ENCODE measurements at places on chromosomes 2 and 18.

GRCh38 chr2:210556329-210556980 is at the start of gene CPS1:
Gene CPS1 (plus strand): TSS chr2:210556599. CDS start chr2:210556734, 135 bp downstream.
- DNase-seq, result no peak

DNA sequence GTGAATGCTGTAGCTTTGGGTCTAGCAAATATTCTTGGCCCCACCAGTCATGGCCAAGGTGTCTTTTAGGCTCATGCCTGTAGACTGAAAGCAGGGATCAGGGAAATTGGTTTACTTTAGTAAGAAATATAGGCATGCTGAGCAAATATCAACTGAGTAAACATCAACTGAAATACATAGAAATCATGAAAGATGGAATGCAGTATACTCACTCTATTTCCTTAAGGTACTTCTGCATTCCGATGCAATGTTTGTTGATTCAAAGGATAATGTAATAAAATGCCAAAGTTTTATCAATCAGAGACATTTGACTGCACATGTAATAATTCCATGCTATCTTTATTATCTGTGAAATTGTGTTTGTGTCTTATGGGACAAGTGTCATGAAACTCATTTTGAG is 19.6 kb upstream of the IL1R1 start:
- no peak for DNase-seq

DNA sequence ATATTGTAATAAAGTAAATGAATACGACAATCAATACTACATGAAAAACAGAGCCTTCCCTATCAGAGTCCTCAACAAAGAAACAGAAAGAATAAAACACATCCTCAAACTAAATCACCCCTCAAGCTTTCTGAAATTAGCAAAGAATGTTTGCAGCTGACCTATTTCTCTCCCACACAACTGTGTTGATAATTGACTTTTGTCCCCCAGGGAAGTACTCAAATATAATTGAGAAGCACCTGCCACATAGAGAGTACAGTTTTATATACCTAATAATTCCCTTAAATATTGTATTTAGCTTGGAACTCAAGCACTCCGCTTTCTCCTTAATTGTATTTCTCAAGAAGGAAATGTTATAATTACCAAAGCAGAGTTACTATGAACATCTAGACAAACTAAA is 12.6 kb downstream of the CACNB4 start:
- DNase-seq, result no peak

- DNase-seq, result no peak
These were observed 84.7 kb upstream of the TMEM200C start for GRCh38 chr18:5979971-5980457.

- DNase-seq, result no peak
These were observed 4.0 kb downstream of the PDE1A start for GRCh38 chr2:182422864-182423263.

DNA sequence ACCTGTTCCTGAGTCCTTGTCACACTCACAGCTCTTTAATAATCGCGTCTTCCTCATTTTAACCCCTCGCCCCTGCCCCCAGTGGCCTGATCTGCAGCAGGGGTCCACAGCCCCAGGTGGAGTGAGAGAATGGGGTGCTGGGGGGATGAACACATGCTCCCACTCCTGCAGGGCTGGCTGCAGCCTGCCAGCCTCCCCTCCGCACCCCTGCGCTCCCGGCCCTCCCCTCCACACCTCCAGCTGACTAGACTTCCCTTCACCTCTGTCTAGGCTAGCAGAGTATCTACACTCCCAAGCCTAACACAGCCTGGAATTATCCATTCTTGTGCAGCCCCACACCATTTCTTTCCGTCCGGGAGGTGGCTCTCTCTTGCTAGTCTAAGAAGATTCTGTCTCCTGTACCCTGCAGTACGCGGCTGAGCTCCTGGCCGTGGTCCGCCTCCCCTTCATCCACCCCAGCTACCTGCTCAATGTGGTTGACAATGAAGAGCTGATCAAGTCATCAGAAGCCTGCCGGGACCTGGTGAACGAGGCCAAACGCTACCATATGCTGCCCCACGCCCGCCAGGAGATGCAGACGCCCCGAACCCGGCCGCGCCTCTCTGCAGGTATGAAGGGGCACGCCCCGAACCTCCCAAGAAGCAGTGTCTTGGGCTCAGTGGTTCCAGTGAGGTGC is 231.6 kb downstream of the ATAD2B start:
- DNase-seq, result no peak

GRCh38 chr2:17309741-17310339 is 208.4 kb downstream of the RAD51AP2 start:
- DNase-seq, result peak; percentile 1

GRCh38 chr2:239327536-239328350 is 73.1 kb downstream of the HDAC4 start:
- DNase-seq, result no peak

DNA sequence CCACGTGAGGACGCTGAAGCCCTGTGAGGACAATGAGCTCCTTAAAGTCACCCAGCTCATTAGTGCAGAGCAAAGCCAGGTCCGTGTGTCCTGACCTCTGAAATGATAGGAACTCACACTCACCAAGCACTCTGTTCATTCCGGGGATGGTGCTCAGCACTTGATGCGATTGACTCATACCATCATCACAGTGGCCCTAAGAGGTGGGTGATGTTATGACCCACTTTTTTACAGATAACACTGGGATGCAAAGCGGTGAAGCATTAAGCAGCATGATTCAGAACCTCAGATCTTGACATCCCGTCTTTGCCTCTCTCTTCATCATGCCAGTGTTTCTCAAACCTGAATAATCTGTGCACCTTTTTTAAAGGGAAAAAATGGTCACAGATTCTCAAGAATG is 234.8 kb downstream of the ALPK2 start:
- no peak for DNase-seq

DNA sequence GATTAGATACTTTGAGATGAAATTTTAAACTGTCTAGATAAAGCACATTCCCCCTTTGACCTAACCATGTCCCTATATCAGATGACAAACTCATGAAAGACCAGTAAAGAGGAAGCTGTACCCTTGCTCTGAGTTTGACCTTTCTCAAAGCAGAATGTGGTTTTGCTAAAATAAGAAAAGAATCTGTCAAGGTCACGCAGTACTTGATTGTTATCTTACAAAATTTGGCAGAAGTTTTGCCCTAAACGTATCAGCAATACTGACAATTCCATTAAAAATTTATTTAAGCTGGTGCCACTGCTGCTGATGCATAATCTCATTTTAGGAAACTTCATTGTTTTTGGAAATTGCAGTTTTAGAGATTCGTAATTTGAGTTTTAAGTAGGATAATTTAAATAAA is 31.2 kb upstream of the GALM start:
- no peak for DNase-seq

- DNase-seq, result no peak
These were observed 1.6 kb downstream of the TSHZ1 start for GRCh38 chr18:75211953-75212750.

DNA sequence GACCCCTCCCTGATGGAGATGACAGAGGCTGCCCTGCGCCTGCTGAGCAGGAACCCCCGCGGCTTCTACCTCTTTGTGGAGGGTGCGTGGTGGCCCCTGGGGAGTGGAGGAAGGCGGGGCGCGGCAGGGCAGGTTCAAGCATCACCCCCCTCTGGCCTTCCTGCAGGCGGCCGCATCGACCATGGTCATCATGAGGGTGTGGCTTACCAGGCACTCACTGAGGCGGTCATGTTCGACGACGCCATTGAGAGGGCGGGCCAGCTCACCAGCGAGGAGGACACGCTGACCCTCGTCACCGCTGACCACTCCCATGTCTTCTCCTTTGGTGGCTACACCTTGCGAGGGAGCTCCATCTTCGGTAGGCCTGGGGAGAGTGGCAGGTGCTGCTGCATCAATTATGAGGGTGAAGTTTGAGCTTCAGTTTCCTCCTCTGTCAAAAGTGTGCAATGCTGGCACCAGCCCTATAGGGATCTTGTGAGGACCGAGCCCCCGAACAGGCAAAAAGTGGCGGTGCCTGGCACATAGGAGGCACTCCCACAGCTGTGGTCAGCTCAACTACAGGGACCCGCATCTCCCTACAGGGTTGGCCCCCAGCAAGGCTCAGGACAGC is 2.2 kb downstream of the ALPI start:
- no peak for DNase-seq

DNA sequence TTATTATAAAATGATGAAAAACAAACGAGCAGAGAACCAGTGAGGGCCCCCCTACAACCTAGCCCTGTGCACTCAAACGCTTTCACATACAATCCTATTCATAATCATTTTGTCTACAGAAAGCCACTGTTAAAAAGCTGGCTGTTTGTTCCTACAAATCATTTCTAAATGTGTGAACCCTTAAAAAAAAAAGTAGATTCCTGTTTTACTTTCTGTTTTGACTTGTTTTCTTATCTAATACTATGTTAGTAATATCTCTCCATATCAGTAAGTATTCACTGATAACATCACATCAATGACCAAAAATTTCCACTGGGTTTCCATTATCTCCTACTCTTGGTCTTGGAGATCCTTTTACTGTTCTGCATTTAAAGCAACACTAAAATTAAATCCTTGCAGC is 128.8 kb upstream of the TTC39C start:
- no peak for DNase-seq

- DNase-seq, result no peak
These were observed 48.7 kb upstream of the MSH2 start for GRCh38 chr2:47354013-47354847.

GRCh38 chr18:73614812-73615211 is 532.8 kb downstream of the FBXO15 start:
- DNase-seq, result no peak

DNA sequence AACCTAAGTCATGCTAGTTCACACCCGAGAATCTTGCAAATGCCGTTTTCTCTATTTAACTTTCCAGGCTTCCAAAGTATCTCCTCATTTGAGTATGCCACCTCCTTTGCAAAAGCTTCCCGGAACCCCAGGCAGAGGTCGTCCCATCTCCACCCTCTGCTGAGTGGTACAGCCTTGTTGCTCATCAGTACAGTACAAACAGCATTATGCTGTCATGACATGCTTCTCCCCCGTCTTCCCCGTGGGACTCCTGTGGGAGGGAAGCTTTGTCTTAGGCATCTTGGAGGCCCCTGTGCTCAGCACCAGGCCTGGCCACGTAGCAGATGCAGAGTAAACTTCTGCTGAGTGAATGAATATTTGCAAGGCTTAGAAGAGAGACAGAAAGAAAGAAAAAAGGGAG is 102.7 kb downstream of the CDCA7 start:
- no peak for DNase-seq

- DNase-seq, result no peak
These were observed 275 bp downstream of the HOXD8 start for GRCh38 chr2:176129813-176130146.

GRCh38 chr2:233832414-233832813 is 21.9 kb downstream of the HJURP start:
- DNase-seq, result no peak

GRCh38 chr2:101976891-101977290 is 14.9 kb upstream of the IL1R2 start:
- no peak for DNase-seq

GRCh38 chr2:81078631-81079030 is 774.1 kb upstream of the LRRTM1 start:
- no peak for DNase-seq

- DNase-seq, result no peak
These were observed 43.7 kb upstream of the SLC35G4 start for GRCh38 chr18:11565716-11566115.

GRCh38 chr2:218257390-218257981 is 3.3 kb upstream of the GPBAR1 start:
- DNase-seq, result peak; percentile 24

DNA sequence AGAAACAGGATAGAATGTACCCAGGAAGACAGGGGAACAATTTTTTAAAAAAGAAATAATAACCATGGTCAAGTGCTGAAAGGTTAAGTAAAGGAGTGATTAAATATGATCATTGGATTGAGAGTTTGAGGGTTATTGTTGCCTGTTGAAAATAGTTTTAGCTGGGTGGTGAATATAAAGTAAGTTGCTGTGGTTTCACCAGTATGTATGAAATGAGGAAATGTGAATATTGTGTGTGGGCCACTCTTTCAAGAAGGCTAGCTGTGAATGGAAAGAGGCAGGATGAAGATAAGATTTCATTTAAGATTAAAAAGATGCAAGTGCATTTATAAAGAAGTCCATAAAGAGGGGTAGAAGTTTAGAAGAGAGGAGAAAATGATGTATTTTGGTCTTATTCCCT is 53.8 kb downstream of the GULP1 start:
- DNase-seq, result no peak

DNA sequence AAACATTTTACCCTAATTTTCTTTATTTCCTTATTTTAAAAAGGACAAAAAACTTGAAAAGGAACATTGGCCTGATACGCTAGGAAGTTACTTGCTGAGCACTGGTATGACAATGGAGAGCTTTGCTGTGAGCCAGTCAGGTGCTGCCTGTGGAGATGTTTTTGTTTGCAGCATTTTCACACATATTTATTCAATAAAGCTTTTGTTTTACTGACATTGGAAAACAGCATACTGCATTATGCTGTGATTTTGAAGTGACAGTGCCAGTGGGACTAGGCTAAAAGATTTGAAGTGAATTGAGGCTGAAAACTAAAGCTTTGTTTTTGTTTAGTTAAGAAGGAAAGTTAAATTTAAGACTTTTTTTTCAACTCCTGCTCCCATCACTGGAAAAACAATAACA is 470.7 kb upstream of the ZEB2 start:
- DNase-seq, result no peak

DNA sequence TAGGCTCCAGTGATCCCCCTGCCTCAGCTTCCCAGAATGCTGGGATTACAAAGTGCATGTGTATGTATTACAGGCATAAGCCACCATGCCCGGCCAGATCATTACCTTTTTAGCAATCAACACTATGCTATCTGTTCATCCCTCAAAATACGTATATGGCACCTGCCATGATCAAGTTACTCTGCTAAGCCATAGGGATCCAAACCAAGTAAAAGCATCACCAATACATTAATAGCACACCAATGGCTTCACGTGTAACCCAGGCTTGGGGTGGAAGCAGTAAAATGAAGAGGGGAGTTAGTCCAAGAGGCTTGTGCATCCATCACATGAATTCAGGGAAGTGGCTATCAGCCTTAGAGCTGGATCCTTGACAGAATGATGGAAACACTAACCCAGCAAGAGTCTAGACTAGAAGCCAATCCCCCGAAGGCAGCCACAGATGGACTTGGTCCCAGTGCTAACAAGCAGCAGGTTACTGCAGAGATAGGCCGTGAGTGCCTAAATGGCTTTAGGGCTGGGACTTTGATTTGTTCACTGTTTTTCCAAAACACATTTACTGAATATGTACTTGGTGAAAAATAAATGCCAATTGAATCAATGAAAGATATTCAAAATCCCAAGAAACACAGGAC is 11.3 kb downstream of the HDLBP start:
- no peak for DNase-seq

- no peak for DNase-seq
These were observed 677.6 kb upstream of the ID2 start for GRCh38 chr2:8004250-8004681.

DNA sequence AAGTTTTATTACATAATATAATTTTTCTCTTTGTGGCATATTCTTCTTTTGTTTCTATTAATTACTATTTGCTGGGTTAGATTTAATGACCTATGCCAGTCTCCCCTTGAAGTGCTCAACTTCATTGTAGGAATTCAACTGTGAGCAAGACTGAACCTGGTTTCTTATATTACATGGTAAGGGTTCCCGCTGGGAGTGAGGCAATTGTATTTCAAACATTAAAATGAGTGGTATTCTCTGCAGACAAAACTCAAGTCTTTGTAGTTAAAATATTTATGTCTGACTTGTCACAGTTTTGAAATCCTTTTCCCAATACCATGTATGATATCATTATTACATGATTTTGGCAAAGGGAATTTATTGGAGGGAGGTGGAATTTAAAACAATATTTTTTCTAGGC is 278.7 kb downstream of the GULP1 start:
- DNase-seq, result no peak

GRCh38 chr18:76493213-76494161 is 1.6 kb downstream of the ZNF516 start:
- no peak for DNase-seq

GRCh38 chr2:128682266-128682665 is 363.6 kb upstream of the HS6ST1 start:
- DNase-seq, result no peak
